ENCODE measurements at places on chromosomes 13 and 19. TPM values are rescaled to one million over a fixed set of nuclear protein-coding genes. Genes with fewer than 3 reads are reported as not detected.

Gene ZNF534
- polyA plus RNA-seq, result not detected

- no peak for DNase-seq
Observed at GRCh38 chr13:36997716-36998427, 1.3 kb downstream of the ALG5 start.

DNA sequence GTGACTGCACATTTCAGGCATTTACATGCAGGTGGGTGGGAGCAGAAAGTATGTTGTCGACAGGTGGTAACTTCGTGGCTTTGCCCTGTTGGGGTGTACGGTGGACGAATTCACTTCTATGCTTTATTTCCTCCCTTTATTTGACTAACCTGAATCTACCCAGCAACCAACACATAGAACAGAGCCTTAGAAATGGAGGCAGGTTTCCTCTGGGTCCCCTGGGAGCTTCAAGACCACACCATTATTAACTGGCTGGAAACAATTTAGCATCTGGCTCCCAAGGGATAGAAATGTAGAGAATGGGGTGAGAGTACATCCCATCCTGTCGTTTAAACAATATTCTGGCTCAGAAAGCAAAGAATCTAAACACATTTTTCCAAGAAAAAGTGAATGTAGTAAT is 244.4 kb downstream of the DLEU7 start:
- no peak for DNase-seq

- peak; percentile 59 for DNase-seq
Observed at GRCh38 chr13:75372923-75373841, 108.8 kb downstream of the TBC1D4 start.

DNA sequence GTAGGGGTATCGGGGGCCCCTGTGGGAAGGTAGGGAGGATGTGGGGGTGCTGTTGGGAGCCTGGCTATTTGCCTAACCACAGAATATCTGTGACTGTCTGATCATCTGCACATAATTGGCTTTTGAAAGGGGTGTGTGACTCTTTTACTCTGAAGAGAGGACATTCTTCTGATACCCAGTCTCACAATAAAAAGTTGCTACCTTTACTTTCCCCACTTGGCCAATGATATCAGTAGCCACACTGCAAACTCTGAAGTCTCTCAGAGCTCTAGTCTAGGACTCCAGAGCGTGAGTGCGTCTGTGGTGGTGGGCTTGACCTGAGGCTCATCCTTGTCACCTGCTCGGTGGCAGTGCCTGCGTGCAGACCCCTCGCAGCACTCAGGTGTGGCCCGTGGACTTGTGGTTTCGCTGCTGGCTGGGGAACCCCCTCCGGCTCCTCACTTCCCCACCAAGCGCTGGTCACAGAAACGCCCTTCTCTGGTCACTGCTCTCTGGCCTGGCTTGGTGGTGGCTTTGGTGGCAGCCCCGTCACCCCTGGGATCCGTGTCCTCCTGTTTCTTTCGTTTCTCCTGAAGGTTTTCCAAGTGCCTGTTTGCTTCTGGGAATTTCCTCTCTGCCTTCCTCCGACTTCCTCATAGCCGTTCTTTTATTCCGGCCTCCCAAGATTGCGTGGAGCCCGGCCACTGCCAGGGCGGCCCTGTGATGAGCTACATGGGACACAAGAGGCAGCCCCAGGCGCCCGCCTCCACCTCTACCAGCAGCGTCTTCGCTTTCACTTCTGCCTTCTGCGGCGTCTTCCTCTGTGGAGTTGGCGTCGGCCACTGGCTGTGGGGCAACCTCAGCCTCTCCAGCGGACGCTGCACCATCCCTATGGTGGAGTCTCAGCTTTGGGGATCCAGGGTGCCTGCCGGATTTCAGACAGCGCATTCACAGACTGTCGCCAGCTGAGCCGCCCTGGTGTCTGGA is 78.0 kb downstream of the ATP11A start:
- no peak for DNase-seq

Gene USF2
- polyA plus RNA-seq, result 82.8 TPM

DNA sequence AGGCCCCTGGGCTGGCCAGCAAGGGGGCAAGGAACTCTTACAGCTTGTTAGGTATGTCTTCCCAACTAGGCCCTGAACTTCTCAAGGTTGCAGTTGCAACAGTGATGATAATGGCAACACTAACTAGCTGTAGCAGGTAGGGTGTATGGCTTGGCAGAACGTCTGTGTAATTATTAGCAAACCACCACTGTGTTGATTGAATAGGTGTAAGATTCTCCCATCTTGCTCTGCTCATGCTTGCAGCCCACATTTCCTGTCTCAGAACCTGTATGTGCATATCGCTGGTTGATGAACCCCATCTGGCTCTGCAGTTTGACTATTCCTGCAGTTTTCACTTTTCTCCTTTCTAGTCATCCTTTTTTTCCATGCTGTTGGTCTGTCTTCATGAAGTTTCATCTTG is 178.8 kb downstream of the KATNAL1 start:
- no peak for DNase-seq

Gene COL4A1
- polyA plus RNA-seq, result 53.0 TPM

- DNase-seq, result no peak
Observed at GRCh38 chr19:4660993-4661392, 9.1 kb downstream of the MYDGF start.

- no peak for DNase-seq
Observed at GRCh38 chr13:45441633-45442032, 23.1 kb upstream of the COG3 start.

Gene ZNF653
- polyA plus RNA-seq, result 10.8 TPM

Gene MED4
- 54.3 TPM for polyA plus RNA-seq

Gene TMEM147
- polyA plus RNA-seq, result 233 TPM

- no peak for DNase-seq
Observed at GRCh38 chr13:113413898-113414282, 39.4 kb downstream of the ADPRHL1 start.

GRCh38 chr19:33296488-33296971 is 5.8 kb downstream of the CEBPA start:
- DNase-seq, result peak; percentile 46

DNA sequence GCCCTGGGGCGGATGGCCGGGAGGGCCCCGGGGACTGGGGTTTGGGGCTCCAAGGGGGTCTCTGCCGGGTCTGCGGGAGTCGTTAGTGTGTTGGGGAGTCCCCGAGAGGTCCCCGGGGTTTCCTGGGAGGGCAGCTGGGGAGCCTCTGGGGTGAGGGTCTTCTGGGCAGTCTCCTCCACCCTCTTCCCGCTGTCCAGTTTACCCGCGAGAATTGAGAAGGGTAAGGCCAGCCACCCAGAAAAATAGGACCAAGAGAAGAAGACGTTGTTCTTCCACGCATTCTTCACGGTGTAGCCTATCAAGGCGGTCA is 1.0 kb upstream of the ETFB start:
- peak; percentile 90 for DNase-seq

DNA sequence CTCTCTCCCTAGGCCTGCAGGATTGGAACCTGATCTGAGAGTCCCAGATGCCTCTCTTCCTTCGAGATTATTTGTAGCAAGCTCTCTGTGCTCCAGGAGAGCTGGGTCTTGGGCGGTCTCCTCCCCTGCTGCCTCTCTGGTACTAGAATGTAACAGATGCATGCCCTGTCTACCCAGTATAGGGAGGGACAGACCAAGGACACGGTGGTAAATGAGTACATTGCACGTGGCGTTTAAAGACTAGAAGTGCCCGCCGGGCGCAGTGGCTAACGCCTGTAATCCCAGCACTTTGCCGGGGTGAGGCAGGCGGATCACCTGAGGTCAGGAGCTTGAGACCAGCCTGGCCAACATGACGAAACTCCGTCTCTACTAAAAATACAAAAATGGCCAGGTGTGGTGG is 11.7 kb downstream of the SLC27A1 start:
- no peak for DNase-seq

DNA sequence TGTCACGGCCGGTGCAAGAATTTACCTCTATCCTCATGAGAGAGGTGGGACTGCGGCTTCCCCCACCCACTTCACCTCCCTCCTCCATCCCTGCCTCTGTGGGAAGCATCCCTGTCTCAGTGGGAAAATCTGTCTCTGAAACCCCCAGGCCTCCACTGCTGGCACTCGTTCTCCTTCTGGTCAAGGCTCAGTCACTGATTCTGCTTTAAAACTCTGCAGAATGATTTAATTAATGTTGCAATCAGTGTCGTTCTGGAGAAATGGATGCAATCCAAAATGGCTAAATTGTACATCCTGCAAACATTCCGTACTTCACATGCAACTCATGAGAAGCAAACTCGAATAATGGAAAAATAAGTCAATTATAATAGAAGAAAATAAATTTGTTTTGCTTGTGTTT is 5.6 kb downstream of the RASL11A start:
- no peak for DNase-seq

GRCh38 chr13:23443878-23444277 is 10.4 kb upstream of the SACS start:
- DNase-seq, result peak; percentile 25

DNA sequence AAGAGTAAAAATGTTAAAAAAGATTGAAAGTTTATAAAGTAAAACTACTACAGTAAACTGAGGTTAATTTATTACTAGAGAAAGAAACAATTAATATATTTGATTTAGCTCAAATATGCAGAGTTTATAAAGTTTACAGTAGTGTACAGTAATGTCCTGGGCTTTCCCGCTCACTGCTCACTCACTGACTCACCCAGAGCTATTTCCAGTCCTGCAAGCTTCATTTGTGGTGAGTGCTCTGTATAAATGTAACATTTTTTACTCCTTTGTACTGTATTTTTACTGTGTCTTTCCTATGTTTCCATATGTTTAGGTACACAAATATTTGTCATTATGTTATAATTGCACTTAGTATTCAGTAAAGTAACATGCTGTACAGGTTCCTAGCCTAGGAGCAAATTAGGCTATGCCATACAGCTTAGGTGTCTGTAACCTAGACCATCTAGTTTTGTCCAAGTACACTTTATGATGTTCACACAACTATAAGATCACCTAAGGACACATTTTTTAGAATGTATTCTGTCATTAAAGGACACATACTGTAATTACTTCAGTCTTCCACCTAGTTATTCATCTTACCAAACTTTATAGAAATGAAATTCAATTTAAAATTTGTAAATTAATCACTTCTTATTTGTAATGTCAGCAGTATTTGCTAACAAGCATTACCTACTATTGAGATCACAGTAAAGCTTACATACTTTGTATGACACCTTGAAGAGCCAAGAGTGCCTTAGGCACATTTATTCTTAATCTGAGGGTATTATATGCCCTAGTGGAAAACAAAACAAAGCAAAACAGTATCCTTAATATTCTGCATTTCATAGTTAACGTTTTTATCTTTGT is 683.4 kb downstream of the PCDH9 start:
- no peak for DNase-seq

All from kidney (tissue), 22 donors.